Femur (tissue), 1 donor: ENCODE measurements at places on chromosomes 3 and 15.

DNA sequence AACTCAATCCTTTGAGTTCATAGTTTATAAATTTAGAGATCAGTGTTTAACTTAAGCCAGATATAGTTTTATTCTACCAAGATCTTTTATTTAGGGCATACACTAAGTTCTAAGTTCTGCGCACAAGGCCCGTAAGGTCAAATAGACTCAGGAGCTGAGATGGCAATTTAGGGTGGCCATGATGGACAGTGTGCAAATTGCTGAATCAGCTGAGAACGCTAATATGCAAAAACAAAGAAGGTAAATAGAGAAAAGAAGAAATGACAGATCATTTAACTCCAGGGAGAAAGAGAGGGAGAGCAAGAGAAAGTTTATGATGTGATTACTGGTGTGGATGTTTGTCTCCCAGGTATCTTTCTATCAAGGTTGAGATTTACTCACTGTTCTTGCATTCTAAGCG lies 678.5 kb downstream of the OTOL1 start:
- DNase-seq, result no peak

GRCh38 chr3:188006726-188007393 lies 147.1 kb upstream of the LPP start:
- DNase-seq, result peak; percentile 40

- no peak for DNase-seq
Measured at GRCh38 chr15:61195116-61196002, 33.7 kb downstream of the RORA start.

DNA sequence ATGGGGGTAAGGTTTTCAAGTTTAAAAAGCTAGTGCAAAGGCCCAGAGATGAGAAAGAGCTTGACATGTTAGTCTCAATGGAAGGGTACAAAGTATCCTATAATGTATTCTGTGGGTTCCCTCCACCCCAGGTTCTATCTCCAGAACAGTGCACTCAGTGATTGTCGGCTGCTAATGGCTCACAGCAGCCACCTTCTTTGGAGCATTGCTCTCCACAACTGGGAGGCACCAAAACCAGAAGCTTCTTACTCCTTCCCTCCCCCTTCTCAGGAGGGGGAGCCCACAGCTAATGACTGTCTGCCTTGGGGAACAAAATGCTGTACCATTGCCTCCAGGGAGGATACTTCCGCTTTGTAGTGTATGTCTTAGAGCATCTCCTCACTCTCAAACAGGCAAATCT lies 439.4 kb upstream of the RBMS3 start:
- no peak for DNase-seq

DNA sequence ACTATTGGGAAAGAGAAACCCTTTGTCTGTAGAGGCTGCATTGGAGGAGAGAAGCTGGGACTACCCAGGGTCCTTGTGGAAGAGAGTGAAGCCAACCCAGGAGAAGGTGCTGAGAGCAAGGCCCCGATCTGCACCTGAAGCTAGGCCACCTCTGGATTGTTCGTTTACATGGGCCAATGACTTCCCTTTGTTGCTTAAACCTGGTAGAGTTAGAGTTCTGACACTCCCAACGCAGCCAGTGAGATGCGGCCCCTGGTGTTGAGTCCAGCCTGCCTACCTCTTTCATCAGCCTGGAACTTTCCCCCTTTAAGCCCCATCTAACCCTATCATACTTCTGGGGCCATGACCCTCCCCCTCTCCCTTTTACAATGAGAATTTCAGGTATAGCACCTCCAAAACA lies 30.8 kb downstream of the CCDC13 start:
- no peak for DNase-seq

DNA sequence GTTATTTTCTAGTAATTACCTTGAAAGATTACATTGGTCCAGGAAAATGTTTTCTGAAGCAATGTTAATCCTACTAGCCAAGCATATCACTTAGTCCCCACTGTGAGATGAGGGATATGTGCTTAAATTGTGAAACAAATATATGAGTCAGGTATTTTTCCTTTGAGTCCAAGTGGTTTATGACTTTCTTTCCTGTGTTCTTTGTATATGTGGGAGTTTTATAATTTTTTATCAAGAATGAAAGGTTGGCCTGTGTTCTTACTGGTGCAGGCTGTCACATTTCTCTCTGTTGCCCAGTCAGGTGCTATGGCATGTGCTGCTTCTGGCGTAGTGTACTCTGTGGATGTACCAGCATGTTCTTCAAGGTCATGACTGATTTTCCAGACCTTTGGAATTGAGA lies 147.4 kb downstream of the CMSS1 start:
- no peak for DNase-seq

DNA sequence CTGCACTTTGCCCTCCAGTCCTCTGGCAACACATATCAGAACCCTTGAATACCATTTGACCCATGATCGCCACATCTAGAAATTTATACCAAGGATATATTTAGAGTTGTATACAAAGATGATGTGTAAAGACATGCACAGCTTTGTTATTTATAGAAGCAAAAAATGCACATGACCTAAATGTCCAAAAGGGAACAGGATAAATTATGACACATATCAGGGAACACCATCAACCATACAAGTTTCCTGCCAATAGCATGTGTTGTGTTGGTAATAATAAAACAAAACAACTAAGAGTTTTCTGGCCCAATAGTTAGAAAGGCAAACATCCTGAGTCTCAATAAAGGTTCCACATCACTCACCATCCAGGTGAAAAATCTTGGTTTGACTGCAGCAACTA lies 51.5 kb downstream of the AAGAB start:
- DNase-seq, result no peak

DNA sequence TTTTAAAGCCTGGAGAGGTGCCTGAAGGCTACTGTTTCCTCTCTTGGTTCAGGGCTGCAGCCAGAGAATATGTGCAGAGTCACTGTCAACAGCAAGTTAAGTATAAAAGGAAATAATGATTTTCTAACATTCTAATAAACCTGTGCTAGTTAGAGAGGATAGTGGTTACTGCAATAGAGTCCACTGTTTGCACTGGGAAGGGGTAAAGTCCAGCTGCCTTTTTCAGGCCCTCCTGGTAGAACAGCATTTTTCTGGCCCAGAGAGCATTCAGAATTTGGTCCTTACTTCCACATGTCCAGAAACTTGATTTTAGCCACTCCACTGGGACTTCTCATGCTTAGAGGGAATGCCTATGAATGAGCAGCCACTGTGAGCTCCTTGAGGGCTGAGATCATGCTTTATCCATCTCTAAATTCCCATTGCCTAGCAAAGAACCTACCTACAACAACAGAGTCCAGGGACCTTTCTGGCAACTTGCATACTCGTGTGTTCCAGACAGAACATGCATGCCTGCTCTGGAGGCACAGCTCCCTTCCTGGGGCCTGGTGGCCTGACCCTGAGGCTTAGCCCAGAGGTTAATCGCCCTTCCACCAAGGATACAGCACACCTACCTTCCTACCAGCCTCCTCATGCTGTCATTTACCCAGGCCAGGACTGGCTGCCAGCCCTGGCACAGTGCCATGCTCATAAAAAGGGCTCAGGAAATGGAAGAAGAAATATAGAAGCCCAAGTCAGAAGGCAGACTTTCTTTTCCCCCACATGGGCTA lies 50.3 kb upstream of the ATP13A3 start:
- DNase-seq, result peak; percentile 50
